H1 (cell line): ENCODE measurements at places on chromosomes 2 and 18.

DNA sequence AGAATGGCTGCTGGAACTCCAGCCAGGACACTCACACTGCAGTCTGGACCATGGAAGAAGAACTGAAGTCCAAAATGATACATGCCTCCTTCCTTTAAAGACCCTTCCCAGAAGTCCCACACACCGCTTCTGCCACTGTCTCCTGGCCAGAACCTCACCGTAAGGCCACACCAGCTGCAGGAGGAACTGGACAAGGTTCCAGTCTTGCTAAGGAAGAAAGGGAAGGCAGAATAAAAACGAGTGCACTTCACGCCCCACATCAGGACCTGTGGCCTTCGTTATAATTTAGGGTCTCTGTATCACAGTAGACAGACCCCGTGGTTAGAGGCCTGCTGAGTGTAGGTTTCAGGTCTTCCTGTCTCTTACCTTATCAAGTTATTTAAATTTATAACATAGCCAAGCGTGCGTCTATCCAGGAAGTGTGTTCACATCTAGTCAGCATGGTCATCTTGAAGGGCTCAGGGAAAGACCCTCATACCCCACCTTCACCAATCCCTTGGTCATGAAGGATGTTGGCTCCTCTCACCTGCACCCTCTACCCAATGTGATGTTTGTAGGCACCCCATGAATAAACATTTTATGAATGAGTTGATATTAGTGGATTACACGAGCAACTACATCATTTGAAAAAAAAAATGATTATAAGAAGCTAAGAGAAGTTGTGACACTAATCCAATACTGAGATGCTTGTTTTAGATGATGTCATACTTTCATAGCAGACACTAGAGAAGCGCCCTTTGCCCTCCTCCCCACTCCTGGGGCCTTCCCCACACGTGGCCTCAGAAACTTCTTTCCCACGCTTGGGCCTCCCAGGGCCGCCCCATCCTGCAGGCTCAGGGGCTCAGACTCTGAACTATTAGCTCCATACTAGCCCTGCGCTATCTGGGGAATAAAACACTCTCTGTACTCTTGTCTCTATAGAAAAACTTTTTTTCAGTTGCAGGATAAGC, 157.6 kb downstream of the FAM210A start:
- DNase-seq: no peak

DNA sequence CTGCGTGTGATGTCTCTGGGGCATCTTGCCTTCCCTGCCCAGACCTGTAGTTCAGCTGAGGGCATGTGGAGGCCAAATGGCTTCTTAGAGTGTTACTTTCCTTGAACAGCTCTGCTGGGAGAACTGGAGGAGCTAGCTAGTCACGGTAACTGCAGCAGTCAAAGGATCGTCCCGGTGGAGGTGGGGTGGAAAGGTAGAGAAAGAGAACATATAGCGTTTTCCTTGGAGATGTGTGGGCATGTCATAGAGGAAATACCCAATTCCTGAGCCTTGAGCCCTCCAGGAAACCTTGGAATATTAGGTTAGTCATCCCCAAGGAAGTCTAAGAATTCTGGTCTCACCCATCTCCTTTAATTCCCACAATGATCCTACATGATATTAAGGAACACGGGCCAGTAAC, 33.5 kb upstream of the IL37 start:
- no peak for DNase-seq

GRCh38 chr2:216776066-216776850, 80.9 kb upstream of the IGFBP5 start:
- no peak for DNase-seq

- DNase-seq: no peak
These were observed 91.6 kb upstream of the TTC39C start for GRCh38 chr18:23922939-23923338.

DNA sequence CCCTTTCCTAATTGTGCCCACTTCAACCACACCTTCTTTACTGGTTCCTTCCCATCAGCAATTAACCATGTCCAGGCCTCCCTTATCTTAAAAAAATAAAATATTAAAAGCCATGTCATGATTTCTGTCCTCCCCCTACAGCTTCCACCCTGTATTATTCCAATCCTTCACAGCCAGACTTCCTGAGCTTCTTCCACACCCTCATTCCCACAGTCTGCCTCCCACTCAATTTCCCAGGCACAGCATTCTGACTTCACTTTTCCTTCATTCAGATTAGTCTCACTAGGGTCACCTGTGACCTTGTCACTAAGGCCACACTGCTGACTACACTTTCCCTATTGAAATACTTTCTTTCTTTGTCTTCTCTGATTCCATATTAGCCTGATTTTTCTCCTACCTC, 159.4 kb downstream of the DIS3L2 start:
- no peak for DNase-seq

GRCh38 chr18:23036660-23037201, 98.6 kb upstream of the CABLES1 start:
- no peak for DNase-seq

- no peak for DNase-seq
These were observed 6.5 kb downstream of the KCNJ3 start for GRCh38 chr2:154704991-154705390.
